ENCODE measurements at places on chromosomes 1 and 21. TPM values are rescaled to one million over a fixed set of nuclear protein-coding genes. Genes with fewer than 3 reads are reported as not detected.

- no peak for DNase-seq
These were observed 602.2 kb upstream of the ADAMTS5 start for GRCh38 chr21:27569091-27569490.

GRCh38 chr1:211534545-211535291 lies 42.8 kb upstream of the RD3 start:
- DNase-seq = no peak

GRCh38 chr1:70090875-70091274 lies 114.5 kb downstream of the LRRC40 start:
- no peak for DNase-seq

- DNase-seq = no peak
These were observed 15.6 kb downstream of the TPM3 start for GRCh38 chr1:154176337-154176736.

GRCh38 chr1:220689666-220690065 lies 497 bp upstream of the C1orf115 start:
- DNase-seq = no peak

DNA sequence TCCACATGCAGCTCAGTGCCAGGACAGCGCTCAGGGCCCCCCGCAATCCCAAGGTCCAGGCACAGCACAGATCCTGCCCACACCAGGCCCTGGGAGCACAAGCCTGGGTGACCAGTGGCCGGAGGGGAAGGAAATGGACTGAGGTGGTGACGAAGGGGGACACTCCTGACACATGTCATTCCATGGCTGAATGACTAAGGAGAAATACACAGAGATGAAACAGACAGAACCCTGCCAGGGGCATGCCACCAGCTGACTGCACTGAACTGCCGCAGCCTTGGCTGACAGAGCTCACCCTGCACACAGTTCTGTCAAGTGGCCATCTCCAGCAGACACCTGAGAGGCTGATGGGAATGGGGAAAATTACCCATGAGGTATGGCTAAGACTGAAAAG lies 56.1 kb downstream of the HSF2BP start:
- no peak for DNase-seq

Gene ZBTB8OS
- total RNA-seq = 54.0 TPM

Gene KCNK2
- total RNA-seq = not detected
